ENCODE measurements at places on chromosomes 3 and 15.

- DNase-seq, result no peak
Observed at GRCh38 chr3:13123013-13123654, 49.9 kb upstream of the IQSEC1 start.

- DNase-seq, result no peak
Observed at GRCh38 chr3:168813225-168813802, 717.6 kb upstream of the GOLIM4 start.

DNA sequence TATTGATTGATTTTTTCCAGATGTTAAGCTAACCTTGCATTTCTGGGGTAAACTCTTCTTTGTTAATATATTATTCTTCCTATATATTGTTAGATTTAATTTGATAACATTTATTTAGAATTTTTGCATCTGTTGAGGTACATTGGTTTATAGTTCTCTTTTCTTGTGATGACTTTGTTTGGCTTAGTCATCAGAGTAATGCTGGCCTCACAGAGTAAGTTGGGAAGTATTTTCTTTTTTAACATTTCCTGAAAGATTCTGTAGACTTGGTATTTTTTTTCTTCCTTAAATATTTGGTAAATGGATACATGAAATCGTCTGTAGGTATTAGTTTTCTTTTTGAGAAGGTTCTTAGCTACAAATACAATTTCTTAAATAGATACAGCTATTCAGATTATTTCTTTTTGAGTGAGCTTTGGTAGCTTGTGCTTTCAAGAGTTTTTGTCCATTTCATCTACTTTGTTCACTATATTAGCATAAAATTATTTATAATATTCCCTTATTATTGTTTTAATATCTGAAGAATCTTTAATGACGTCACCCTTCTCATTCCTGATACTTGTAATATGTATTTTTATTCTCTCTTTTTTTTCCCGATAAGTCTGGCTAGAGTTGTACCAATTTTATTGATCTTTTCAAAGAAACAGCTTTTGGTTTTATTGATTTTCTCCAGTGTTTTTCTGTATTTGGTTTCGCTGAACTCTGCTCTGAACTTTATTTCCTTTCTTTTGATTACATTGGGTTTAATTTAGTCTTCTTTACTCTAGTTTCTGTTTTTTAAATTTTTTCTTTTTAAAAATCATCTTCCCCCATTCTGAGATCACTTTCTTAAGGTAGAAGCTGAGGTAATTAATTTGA is 6.5 kb upstream of the HPS3 start:
- peak; percentile 7 for DNase-seq

DNA sequence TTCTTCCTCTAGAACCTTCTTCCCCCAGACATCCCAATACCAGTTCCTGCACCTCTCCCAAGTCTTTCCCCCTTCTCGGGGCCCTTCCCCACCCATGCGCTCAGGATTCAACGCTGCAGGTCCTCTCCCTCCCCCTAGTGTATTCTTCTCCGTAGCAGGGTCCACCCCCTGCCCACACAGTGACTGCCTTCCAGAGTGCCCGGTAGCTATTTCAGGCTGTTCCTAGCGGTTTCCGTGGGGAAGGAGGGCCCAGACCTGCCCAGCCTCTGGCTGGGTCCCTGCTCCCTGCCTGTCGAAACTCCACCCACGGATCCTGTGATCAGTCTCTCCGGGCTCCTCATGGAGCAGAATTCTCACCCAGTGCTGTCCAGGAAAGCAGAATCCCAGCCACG is 45.2 kb upstream of the SEC61A1 start:
- no peak for DNase-seq

- DNase-seq, result no peak
Observed at GRCh38 chr3:154522036-154522602, 92.1 kb upstream of the GPR149 start.

DNA sequence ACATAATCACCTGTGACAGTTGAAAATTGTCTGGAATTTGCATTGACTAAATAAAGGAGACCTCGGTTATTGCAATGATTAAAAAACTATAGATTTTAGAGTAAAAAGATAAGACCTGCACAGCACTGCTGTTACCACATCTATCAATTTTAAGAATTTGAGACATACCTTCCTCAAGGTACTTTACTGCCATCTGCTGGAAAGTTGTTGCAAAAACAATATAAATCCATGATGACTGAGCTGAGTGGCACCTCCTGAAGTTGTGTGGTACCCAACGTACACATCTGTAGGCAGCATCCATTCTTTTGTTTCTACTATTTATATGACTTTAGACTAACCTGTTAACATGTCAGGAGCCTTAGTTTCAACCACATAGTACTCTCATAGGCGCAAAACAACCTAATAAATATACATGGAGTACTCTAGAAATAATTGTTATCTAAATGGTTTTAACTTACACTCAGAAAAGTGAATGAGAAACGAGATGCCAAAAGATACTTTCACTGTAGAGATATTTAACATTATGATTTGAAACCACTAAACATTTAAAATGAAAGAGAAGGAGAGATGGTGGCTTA is 106.7 kb downstream of the GHSR start:
- DNase-seq, result peak; percentile 67

- DNase-seq, result peak; percentile 81
Observed at GRCh38 chr3:65348398-65348995, 660.7 kb upstream of the ADAMTS9 start.

DNA sequence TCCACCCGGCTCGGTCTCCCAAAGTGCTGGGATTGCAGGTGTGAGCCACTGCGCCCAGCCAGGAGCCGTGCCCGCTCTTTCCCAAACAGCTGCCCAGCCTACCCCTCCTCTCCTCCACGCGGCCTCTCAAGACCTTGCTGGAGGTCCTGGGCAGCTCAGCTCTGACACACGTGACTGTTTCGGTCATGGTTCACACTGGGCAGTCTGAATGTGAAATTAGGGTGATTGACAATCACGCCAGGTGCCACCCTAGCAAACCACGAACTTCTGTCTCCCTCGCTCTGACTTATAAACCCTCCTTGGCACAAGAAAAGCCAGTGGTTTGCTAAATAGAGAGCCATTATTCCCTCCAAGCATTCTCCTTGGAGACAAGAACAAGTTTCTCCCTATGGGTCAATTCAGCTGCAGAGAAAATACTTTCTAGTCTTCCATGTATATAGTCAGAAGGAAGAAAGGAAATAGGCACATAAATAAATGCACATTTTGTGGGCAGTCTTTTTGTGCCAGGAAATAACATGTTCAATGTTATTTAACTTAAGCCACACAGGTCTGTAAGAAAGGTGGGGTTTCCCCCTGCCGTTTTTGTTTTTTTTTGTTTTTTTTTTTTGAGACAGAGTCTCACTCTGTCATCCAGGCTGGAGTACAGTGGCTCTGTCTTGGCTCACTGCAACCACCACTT is 121.9 kb upstream of the MEF2A start:
- no peak for DNase-seq

- DNase-seq, result no peak
Observed at GRCh38 chr3:34200576-34200975, 402.1 kb downstream of the PDCD6IP start.

DNA sequence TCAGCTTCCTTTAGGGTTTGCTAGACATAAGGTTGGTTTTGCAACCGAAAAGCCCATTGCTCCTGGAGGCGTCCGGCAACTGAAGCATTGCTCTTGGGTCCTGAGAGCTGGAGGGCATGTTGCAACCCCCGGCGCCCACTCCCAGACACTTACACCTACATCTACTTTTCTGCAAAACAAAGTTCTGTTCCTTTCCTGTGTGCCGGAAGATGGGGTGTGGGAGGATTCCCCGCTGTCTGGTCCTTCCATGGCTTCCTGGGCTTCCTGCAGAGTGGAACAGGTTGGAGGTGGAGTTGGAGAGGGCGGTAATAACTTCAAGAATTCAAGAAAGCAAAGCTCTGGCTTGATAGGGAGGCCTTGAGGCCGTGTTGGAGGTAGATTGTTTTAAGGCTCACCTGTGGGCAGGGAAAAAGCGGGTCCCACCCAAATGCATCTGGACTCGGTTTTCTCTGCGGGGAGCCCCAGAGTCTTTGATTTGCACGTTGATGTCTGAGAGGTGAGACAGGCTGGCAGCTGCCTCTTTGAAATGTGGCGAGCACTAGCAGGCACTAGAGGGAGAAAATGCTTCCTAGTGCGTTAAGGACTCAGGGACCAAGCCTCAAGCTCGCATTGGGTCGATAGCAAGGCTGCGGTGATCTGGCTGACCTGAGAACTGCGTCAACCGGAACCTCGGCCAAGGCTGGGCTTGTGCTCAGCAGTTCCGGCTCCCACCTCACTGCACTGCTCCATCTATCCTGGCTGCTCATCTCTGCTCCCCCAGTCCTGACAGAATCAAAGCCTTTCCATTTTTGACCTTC is 39.5 kb downstream of the NR2F2 start:
- no peak for DNase-seq

GRCh38 chr3:81308306-81308705 is 453.1 kb downstream of the GBE1 start:
- DNase-seq, result peak; percentile 69

GRCh38 chr3:63228677-63229076 is 49.4 kb upstream of the SYNPR start:
- DNase-seq, result peak; percentile 54

DNA sequence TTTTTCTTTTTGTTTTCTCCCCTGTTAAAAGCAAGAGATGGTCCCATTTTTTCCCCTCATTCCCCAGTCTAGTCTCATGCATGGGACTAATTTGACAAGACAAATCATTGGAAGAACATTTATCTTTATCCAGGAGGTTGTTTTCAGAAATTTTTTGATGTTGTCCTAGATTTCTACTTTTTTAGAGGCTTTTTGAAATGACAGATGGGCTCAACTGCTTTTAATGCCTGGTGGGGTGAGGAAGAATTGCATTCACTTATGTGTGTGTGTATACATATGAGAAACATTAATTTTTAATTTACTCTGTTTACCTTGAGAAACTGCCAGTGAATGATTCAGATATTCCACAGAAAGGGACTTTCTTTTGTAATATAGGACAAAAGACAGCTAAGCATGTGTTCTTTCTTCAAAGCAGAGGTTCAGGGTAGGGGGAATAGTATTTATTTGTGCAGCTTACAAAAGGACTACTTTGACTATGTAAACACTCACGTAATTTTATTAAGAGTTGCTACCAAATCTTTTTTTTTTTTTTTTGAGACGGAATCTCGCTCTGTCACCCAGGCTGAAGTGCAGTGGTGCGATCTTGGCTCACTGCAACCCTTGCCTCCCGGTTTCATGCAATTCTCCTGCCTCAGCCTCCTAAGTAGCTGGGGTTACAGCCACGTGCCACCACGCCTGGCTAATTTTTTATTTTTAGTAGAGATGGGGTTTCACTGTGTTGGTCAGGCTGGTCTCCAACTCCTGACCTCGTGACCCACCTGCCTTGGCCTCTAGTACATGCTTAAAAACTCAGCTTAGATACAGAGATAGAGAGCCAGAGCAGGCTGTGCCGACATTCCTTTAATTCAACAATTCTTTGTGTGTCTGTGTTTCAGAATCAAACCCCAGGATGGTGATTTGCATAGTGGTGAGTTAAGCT is 130.1 kb upstream of the RARB start:
- DNase-seq, result peak; percentile 83

DNA sequence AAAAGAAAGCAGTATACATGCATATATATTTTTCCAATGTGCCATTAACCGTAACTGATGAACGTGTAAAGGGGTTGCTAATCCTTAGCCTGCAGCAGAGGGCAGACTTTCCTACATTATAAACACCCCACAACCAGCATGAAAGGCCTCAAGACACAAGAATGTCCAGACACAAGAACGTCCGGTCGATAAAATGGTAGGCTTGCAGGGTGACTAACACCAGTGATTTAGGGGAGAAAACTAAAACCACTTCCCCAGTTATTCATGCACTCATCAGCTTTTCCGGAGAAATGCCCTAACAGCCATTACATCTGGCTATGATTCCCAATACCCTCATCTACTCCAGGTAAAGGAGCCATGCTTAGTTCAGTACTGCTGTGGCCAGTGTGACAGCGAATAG is 57.4 kb downstream of the LRTM1 start:
- DNase-seq, result peak; percentile 96

DNA sequence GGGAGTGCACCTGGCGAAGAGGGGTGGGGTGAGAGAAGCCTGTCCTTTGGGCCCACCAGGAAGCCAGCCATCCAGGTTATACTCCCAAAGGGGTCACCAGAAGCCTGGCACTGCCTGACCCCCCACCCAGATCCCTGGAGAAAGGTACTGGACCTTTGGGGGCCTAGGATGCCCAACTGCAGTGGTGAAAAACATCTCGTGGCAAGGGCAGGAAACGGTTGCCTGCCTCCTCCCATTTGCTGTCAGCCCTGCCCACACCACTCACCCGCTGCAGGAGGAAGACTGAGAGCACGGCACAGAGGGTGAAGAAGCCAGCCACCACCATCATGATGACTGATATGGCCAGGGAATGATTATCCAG is 2.2 kb upstream of the ULK3 start:
- no peak for DNase-seq

GRCh38 chr15:91849180-91849579 is 4.3 kb upstream of the SLCO3A1 start:
- DNase-seq, result no peak

DNA sequence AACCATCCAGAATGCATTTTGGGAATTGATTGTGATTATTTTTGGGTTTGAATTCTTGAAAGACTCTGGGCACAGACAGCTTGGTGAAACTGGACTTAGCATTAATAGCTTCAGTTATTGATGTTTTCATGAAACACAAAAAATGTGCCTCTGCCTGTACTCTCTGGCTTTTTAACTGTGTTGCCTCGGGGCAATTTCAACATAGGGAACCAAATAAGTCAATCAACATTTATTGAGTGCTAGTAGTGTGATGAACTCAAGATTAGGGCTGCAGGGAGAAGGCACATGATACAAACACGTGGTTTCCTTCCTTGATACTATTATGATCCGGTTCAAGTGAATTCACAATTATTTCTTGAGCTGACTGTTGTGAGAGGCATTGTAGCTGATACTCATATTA is 50.8 kb downstream of the UNC13C start:
- DNase-seq, result no peak

DNA sequence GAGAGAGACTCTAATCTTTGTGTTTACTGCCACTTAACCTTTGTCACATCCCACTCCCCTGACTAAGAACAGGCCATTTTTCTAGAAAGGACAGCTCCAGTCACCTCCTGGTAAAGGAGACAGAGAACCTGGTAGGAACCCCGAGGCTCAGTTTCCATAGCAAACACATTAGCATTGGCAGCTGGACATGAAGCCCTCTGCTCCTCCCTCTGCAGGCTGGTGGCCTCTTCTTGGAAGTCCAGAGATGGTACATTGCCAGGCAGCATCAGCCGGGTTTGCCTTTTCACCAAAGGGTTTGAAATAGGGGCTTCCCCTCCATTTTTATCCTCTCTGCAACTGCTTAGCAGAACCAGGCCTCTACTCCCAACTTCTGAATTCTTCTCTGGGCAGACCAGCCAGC is 213.4 kb upstream of the SEMA6D start:
- no peak for DNase-seq

- no peak for DNase-seq
Observed at GRCh38 chr15:81282606-81282895, 41.4 kb downstream of the STARD5 start.
